ENCODE measurements at places on chromosomes 4 and X.

GRCh38 chr4:80202190-80202711 lies 4.9 kb downstream of the PRDM8 start:
- peak; percentile 83 for DNase-seq

DNA sequence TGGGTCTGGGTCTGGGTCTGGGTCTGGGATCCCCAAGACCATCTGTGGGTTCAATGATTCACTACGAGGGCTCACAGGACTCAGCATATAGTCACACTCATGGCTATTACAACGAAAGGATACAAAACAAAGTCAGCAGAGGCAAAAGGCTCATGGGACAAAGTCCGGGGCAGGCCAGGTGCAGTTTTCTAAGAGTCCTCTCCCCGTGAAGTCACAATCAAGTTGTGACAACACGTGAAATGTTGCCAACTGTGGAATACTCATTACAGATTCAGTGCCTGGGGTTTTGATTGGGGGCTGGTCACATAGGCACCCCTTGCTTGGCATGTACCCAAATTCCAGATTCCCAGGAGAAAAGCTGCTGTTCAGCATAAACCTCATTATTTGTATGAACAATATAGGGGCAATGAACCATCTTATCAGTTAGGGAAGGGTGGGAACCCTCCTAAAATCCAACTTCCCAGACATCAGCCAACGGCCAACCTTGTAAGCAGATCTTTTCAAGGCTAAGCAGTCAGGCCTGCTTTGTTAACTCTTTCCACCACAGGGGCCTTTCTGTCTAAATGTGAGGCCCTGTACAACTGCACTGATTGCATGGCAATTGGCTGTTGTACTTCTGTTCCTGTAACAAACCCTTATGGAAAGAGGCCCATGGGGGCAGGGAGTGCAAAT lies 58.2 kb upstream of the DIPK2B start:
- no peak for DNase-seq

DNA sequence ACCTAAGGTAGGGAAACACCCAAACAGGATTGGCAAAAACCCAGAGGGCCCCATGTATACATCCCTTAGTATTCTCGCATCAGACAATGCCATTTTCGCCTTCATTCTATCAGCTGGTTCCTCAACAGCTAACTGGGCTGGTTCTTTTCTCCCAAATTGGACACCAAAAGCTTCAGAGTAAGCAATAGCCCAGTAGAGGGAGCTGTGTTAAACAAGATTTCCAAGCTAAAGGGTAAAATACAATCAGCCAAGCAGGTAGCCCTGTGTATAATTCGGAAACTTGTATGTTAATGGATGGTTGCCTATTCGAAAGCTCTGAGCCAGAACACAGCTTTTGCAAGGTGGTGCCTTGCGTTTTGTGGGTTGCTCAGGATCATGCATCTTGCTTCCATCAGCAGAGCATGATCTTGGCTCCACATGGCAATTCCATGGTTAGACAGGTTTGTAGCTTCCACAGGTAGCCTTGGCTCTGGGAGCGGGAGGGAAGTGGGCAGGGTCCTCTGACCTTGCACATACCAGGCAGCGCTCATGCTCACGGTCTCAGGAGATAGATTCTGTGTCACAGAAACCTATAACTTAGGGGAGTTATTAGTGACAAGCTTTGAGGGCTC lies 115.2 kb upstream of the LNX1 start:
- DNase-seq = peak; percentile 11

DNA sequence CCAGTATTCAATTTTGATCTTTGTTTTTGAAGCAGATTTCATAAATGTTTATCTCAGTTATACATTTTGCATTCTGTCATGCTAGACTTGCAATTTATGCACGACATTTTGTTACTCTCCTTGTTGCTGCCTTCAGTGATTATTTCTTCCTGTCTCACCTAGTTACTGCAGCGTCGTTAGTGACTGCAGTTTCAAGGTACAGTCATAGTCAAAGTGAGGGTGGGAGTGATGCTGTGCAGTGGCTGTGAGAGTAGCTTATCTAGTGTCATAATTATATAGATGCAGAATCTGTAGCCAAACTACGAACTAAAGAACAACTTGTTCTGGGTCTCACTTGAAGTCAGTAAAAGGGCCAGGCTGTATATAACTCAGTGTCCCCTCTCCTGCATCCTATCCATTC lies 69.8 kb downstream of the GPR101 start:
- DNase-seq = no peak

- no peak for DNase-seq
Measured at GRCh38 chr4:150217192-150217591, 138.9 kb downstream of the DCLK2 start.

- peak; percentile 58 for DNase-seq
Measured at GRCh38 chrX:7147413-7147977, at the start of gene STS. Gene STS (plus strand): TSS chrX:7147712. CDS start chrX:7253200, 105,488 bp downstream.

DNA sequence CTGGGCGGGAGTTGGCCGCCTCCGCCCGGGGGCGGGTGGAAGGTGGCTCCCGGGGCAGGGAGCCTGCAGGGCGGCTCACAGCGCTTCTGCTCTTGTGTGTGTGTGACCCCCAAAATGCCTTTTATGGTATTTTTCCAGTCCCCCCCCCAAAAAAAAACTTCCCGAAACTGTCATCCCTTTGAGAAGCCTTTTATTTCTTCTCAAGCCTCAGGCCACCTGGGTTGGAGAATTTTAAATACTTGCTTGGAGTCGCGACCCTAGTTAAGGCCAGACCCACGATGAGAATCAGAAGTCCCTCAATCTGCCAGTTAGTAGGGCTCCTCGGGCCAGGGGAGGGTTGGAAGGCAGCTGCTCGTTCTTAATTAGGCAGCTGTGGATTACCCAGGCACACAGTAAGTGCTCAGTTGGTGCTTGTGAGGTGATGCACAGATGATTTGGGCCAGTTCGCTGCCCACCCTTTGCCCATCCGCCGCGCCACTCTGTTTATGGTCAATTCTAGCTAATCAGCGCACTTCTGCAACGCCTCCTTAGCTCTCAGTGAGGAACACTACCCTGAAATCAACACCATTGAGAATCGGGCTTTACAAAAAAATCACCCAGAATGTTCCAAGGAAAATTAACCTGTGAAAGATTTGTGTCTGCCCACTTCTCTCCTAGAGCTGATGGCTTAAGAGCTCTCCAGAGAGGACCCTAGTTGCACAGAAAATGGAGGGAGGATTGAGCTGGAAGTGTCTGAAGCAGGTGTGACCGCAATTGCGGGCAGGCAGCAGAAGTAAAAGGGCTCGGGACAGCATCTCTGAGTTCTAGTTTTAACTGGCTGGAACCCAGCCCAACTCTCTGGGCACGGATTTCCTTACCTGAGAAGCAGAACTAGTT lies 648 bp upstream of the SCD5 start:
- peak; percentile 7 for DNase-seq

DNA sequence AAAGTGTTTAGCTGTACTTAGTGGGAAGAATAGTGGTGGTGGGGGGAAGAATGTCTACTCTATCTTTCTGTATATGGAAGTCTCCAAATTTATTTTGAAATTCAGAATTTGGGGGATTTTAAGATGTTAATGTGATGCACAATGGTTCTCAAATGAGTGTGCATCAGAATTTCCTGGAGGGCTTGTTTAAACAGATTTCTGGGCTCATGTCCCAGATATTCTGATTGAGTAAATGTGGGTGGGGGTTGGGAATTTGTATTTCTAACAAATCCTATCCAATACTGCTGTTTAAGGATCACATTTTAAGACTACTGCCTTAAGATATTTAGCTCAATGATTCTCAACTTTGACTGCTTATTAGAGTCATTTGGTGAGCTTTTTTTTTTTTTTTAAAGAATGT lies 15.1 kb upstream of the INTS6L start:
- DNase-seq = no peak

- DNase-seq = no peak
Measured at GRCh38 chr4:43275779-43276178, 383.3 kb downstream of the GRXCR1 start.

- no peak for DNase-seq
Measured at GRCh38 chrX:374596-374995, 12.1 kb downstream of the PPP2R3B start.

DNA sequence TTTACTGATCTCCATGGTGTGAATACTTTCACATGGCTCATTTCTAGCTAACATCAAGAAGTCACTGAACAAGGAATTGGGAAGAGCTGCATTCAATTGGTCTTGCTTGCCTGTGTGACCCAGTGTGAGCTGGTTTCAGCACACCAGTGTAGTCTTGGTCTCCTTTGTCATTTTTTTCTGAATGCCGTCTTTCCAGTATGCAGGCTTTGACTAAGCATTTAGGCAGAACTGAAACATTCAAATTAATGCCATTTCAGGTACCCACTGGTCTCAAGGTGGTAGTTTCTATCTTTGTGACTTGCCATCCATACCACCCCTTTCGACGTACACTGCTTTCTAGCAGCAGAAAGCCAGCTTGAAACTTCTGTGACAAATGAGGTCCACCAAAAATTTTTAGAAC lies 550.5 kb upstream of the BOD1L1 start:
- no peak for DNase-seq

GRCh38 chr4:161287678-161288352 lies 876.0 kb downstream of the FSTL5 start:
- DNase-seq = no peak

GRCh38 chr4:69881173-69881773 lies 21.3 kb upstream of the SULT1E1 start:
- DNase-seq = no peak

- DNase-seq = no peak
Measured at GRCh38 chr4:70925899-70926635, 23.9 kb downstream of the MOB1B start.

- no peak for DNase-seq
Measured at GRCh38 chrX:24553011-24553410, 87.9 kb downstream of the PDK3 start.

DNA sequence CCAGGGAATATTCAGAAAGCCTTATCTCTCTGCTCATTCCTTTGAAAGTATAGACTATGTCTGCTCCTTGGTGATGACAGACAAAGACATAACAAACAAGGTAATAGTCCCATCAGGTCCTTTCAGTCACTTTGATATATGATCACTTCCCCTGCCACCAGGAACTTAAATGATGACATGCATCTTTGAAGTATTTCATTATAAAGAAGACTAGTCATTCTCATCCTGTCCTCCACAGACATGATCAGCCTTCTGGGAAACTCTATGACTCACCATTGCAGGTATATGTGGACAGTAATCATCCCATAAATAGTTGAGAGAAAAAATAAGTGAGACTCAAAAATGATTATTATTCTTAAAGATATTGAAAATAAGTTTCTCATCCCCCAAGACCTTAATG lies 117.5 kb upstream of the VCX2 start:
- no peak for DNase-seq

DNA sequence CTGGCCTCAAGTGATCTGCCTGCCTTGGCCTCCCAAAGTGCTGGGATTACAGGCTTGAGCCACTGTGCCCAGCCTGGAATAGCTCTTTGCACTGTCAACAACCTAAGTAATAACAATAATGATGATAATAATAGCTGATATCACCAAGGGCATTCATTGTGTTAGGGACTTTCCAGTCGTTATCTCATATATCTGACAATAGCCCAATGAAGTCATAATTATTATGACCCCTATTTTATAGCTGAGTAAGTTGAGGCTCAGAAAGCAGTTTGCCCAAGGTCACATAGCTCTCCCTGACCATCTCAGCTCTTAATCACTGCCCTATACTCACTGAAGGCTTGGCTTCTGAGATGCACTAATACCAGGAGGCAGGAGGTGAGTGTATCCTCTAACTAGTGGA lies 18.7 kb upstream of the MAP7D3 start:
- DNase-seq = no peak

- DNase-seq = no peak
Measured at GRCh38 chrX:53616946-53617345, 69.6 kb downstream of the HUWE1 start.

DNA sequence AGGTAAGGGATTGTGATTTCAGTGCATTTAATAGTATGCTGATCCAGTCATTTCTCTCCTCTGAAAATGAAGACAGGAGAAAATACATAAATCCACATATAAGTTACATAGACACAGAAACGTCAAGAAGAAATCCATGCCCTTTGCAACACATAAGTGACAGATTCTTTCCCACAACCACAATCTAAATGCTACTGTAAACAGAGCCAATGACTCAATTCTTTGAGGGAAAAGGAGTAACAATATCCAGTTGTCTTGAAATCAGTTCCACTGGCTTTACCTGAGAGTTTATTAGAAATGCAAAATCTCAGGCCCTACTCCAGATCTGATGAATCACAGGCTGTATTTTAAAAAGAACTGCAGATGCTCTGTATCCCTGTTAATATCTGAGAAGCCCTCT lies 66.4 kb downstream of the ARAP2 start:
- no peak for DNase-seq

Measured in natural killer cell (primary cell).